CD4-positive, alpha-beta memory T cell (primary cell): ENCODE measurements at places on chromosomes 7 and 10. TPM values are rescaled to one million over a fixed set of nuclear protein-coding genes. Genes with fewer than 3 reads are reported as not detected.

EPHB6 gene
- polyA plus RNA-seq: 14.2 TPM

ELOVL3 gene
- polyA plus RNA-seq: not detected

PON1 gene
- polyA plus RNA-seq: not detected

LAMB1 gene
- 0.95 TPM for polyA plus RNA-seq

NPSR1 gene
- not detected for polyA plus RNA-seq

ADRA2A gene
- not detected for polyA plus RNA-seq

TUBAL3 gene
- polyA plus RNA-seq: not detected

TAS2R5 gene
- 0.52 TPM for polyA plus RNA-seq

SPDYE5 gene
- 0.56 TPM for polyA plus RNA-seq

R3HCC1L gene
- 7.0 TPM for polyA plus RNA-seq

CLCN1 gene
- polyA plus RNA-seq: 0.06 TPM

CFTR gene
- not detected for polyA plus RNA-seq

EGR2 gene
- 0.22 TPM for polyA plus RNA-seq
